IMR-90 (cell line): ENCODE measurements at places on chromosomes 16 and 17. TPM values are rescaled to one million over a fixed set of nuclear protein-coding genes. Genes with fewer than 3 reads are reported as not detected.

CRYBA1 gene
- not detected in 2 replicates for total RNA-seq

ZG16 gene
- total RNA-seq = not detected in 2 replicates

TP53I13 gene
- 18.3 and 22.0 TPM in 2 replicates for total RNA-seq

- DNase-seq = no peak
- H3K27me3 ChIP-seq = peaks cover 47% of the 10 kb centered on the region
- no peak overlapping the region for H3K4me3 ChIP-seq
- no peak overlapping the region for H3K27ac ChIP-seq
- no peaks in the 10 kb centered on the region for H3K36me3 ChIP-seq
These were observed 105.2 kb upstream of the SEC14L1 start for GRCh38 chr17:77035526-77035925.

DNA sequence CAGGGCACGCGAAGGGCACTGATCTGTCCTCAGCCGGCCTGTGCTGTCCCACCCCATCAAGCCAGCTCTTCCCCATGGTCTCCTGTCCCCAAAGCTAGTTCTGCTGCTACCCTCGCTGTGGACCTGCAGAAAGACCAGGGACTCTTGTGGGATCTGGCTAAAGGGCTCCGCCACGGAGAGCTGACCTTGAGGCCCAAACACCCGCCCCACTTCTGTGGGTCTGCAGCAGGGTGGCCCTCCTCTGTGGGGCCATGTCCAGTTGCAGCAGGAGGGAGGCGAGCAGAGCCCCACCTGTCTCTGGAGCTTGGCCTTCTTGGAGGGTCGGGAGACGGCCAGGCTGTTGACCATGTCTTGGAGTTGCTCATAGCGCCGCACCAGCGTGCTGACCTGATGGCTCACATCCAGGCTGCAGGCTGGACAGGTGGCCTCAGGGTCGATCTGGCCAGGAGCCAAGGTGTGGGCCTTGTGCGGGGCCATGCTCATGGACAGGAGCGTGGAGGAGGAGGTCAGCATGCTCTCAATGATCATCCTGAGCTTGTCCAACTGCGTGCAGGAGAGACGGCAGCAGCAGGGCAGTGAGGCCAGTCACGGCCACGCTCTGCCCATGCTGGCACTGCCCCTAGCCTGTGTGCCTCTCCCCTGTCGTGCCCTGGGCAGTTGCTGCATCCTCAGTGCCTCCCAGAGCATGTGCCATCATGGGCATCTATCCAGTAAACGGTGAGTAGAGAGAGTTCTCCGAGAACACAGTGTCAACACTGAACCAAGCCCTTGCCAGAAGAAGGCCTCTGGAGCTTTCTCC lies 16.6 kb downstream of the UBALD2 start:
- DNase-seq = no peak
- peaks cover 4% of the 10 kb centered on the region for H3K36me3 ChIP-seq
- H3K27ac ChIP-seq = no peak overlapping the region

- H3K27me3 ChIP-seq = peaks cover 39% of the 10 kb centered on the region
- H3K4me1 ChIP-seq = peaks cover 4% of the 10 kb centered on the region; the same call in 1 of the 2 replicates
- DNase-seq = peak; percentile 53
- peak overlapping the region; percentile 31 for H3K4me3 ChIP-seq
These were observed 2.0 kb downstream of the NPTX1 start for GRCh38 chr17:80474231-80474960.

GRCh38 chr16:24322106-24322505 lies 66.0 kb downstream of the CACNG3 start:
- H3K36me3 ChIP-seq = no peaks in the 10 kb centered on the region
- no peak overlapping the region for H3K4me3 ChIP-seq
- H3K4me1 ChIP-seq = no peaks in the 10 kb centered on the region
- DNase-seq = no peak

- DNase-seq = peak; percentile 59
- H3K4me1 ChIP-seq = peaks cover 6% of the 10 kb centered on the region; the same call in 1 of the 2 replicates
- no peak overlapping the region for H3K27ac ChIP-seq
- no peak overlapping the region for H3K4me3 ChIP-seq
- no peaks in the 10 kb centered on the region for H3K27me3 ChIP-seq
These were observed 13.6 kb downstream of the ATPAF2 start for GRCh38 chr17:18025241-18025944.

DNA sequence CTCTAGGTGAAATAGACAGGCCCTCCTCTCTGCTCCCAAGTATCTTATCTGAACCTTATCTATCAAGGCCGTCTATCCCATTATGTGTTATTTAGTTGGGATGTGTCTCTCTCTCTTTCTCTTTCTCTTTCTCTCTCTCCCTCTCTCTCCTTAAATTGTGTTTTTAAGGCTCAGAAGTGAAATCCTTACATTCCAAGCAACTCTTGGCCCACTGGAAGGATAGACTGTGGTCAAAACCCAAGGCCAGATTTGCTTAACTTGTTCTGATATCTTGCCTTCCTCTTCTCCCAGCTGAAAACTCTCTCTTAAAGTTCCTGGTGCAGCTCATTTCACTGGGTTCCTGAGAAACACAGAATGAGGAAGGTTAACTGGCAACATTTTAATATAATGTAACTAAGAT lies 14.7 kb downstream of the CDRT4 start:
- DNase-seq = no peak
- H3K27ac ChIP-seq = no peak overlapping the region
- H3K4me1 ChIP-seq = peaks cover 20% of the 10 kb centered on the region
- H3K36me3 ChIP-seq = peaks cover 3% of the 10 kb centered on the region; the same call in 1 of the 2 replicates
- no peaks in the 10 kb centered on the region for H3K27me3 ChIP-seq

- H3K27ac ChIP-seq = no peak overlapping the region
- H3K27me3 ChIP-seq = no peaks in the 10 kb centered on the region
- DNase-seq = no peak
These were observed 98.8 kb upstream of the METRNL start for GRCh38 chr17:82980632-82981031.
